ENCODE measurements at places on chromosomes 11 and 22.

DNA sequence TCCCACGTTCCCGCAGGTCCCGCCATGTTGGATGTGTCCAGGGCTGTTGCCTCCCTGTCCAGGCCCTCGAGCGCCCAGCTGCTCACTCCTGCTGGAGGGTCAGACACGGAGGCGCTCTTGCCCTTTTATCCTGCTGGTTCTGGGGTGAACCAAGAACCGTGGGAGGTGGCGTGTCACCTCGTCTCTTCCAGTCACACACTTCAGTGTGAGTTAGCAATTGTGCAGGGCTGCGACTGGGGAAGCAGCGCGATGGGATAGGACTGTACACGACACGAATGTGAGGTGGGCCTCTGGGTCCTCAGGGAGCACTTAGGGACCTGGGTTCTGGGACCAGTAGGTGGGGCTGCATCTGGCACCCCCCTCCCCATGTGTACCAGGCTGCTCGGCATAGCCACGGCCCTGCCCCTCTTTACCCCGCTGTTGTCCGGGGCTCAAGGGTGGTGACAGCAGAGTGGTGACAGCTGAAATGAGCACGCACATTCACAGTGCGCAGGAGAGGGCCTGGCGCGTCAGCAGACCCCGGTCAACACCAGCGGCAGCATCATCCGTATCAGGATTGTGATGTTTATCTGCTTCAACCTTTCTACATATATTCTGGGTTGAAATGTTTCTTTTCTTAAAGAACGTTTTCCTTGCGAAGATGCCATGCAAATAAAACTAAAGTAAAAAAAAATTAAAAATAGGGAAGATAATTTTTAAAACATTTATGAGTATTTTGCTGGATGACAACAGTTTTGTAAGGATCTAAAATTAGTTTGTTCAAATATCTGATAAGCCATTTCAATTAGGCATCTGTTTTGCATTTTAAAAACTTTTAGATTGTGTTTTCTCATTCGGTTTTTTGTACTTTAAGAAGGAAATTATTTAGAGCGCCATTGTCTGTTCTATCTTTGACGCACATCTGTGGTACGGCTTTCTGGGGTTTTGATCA is 210.7 kb downstream of the TBC1D22A start:
- DNase-seq: no peak

DNA sequence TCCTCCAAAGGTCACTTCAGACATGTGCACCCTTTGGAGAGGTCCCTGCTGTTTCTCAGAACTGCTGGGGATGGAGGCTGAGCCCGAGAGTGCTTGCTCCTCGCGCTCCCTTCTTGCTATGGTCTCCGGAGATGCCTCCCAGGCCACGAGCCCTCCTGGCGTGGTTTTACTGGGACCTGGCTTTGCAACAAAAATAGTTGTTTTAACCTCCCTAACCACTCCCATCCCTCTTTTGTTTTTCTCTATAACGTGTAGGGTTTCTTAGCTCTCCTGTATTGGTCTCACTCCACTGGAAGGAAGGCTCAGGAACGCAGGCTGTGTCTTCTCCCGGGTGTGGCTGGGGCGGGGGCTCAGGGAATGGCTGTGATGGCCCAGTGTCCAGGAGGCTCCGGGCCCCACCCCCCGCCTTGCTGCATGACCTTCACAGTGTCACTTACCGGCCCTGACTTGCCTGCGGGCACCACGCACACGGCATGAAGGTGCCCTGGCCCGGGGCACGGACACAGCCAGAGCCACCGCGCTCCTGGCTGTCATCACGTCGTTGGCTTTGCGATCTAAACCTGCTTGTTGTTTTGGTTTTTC is 5.6 kb downstream of the PTDSS2 start:
- DNase-seq: no peak

DNA sequence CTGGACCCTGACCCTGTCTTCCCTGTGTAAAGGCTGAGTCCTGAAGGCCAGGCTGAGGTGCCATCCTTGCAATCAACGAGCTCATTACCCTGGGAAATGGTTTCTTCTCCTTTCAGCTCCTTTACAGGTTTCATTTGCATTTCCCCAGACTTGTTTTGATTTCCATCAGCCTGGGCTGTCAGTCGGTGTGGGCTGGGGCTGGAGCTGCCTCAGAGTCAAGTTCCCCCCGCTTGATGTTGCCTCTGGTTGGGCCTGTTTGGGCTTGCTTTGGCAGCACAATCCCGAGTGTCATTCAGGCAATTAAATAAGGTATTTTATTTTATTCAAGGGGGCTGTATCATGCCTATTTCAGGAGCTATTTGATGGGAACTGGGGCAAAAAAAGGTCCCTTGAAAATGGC is 424.9 kb downstream of the INSC start:
- DNase-seq: no peak

GRCh38 chr22:46833228-46833627 is 70.8 kb downstream of the TBC1D22A start:
- DNase-seq: no peak

DNA sequence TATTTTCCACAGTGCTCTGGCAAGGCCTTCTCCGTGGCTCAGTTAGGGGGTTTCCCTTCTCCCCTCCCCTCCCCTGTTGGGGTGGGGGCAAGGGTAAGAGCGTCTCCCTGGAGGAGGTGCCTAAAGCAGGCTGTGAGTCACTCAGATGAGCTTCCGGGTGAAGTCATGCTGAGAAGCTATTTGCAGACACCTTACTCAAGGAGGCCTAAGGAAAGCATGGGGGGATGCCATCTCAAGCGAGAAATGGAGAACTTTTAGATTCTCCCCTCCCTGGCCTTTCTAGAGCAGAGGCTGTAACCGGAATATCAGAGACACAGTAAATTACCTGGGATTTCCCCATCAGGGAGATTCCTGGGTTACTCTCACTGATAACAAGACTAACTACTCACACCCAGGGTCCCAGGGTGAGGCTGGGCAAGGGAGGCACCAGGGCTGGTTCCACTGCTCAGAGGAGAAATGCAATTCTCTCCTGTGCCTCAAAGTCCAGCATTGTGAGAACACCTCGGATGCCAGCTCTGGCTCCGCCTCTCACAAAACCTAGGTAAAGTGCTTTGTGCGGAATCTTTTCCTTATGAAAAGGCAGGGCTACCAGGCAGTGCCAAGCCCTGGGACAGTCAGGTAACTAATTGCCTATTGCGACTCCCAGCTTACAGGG is 123.6 kb downstream of the ABTB2 start:
- peak; percentile 35 for DNase-seq

GRCh38 chr22:46962406-46962805 is 200.0 kb downstream of the TBC1D22A start:
- no peak for DNase-seq

GRCh38 chr11:5922749-5923426 is 19.2 kb upstream of the OR56A3 start:
- DNase-seq: no peak

GRCh38 chr22:39825661-39826102 is 67.9 kb downstream of the ENTHD1 start:
- no peak for DNase-seq

- DNase-seq: no peak
Measured at GRCh38 chr11:64718084-64718779, 4.8 kb downstream of the NRXN2 start.

- DNase-seq: no peak
Measured at GRCh38 chr11:133474461-133474860, 57.8 kb downstream of the OPCML start.

DNA sequence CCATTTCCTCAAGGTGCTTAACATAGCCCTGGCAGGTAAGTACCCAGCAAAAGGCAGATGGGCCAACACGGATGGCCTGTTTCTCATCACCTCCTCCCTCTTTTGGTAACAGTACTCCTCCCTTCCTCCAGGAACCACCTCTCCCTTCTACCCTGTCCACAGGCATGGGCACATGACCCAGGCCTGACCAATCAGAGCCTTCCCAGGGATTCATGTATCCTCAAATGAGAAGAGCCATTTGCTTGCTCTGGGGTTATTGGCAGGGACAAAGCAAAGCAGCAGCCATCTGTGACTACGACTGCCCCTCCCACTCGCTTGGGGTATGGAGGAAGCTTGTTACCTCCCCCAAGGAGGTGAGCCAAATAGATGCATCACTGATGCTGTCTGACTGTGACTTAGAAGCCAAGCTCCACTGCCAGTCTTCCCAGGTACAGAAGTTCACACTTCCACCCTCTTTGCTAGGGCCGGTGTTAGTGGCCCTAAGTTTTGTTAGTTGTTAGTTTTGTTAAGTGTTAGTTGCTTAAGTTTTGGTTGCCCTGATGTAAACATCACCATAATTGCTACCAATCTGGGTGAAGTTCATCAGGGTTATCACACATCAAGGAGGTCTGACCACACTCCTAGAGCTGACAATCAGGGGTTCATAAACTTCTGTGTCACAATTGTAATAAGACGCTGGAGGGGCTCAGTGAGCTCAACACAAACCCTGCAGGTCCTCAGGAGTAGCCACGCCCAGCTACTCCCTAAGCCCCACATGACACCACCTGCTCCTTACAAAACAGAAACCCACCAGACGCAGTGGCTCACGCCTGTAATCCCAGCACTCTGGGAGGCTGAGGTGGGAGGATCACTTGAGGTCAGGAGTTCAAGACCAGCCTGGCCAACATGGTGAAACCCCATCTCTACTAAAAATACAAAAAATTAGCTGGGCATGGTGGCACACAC is 57.3 kb downstream of the ARFGAP3 start:
- DNase-seq: no peak

DNA sequence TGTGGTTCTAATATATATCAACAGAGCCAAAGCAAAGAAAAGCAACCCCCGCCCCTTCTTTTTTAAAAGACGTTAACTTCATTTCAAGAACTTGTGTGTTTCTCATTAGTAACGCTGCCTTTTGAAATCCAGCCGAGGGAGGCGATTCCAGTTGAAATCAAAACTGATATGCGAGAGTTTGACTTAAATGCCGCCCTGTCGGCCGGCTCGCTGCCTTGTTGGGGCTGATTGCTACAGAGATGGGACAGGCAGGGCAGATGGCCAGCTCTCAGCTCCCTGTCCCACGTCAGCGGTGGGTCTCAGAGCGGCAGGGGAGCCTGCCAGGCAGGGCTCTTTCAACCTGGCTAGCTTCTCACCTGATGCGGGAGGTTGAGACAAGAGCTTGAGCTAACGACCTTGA is 51.9 kb upstream of the ALX4 start:
- DNase-seq: no peak

DNA sequence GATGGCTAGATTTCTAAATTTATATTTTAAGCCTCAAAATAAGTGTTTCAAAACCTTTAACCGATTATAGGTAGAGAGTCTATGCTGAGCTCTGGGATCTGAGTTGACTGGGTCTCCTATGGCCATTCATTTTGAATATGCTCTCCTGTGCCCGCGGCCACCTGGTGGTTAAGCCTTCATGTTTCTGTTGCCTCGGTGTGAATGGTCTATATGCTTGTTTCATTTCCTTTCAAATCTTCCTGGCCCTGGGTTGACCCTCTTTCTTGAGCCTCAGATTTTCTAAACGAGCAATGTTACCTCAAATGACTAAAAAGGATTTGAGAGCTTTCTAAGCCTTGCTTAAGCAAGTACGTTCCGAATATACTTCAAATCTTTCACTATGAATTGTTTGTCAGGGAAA is 789.4 kb upstream of the KIRREL3 start:
- no peak for DNase-seq

DNA sequence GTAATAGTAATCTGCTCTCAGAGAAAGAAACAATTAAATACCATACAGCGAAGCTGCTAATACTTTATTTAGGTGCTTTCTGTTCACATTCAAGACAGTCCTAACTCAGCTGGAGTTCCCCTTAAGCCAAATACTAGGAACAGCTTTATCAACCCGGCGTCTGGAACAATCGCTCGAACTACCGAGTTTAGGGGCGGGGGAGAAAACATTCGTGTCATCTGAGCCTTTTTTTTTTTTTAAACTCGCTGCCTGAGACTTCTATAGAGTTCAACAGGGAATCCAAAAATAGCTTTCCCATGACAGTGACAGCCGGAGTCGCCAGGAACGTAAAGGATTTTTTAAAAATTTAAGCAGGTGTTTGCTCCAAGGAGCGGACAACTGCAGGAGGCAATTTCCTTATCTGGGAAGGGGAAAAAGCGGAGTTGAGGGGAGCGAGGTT is 852 bp downstream of the TRAF6 start:
- peak; percentile 16 for DNase-seq

DNA sequence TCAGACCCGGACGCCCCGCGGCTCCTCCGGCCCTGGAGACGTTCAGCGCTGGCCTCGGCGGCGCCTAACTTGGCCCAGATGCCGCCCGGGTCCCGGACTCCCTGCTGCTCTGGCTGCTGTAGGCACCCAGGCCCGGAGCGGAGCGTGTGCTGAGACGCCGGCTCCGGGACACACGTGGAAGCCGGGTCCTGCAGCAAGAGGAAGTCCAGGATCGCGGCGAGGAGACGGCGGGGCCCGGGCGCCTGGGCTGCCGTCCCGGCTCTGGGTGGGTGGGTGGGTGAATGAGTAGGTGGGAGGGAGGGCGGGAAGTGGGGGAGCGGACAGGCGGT is 223 bp downstream of the WT1 start:
- peak; percentile 78 for DNase-seq

DNA sequence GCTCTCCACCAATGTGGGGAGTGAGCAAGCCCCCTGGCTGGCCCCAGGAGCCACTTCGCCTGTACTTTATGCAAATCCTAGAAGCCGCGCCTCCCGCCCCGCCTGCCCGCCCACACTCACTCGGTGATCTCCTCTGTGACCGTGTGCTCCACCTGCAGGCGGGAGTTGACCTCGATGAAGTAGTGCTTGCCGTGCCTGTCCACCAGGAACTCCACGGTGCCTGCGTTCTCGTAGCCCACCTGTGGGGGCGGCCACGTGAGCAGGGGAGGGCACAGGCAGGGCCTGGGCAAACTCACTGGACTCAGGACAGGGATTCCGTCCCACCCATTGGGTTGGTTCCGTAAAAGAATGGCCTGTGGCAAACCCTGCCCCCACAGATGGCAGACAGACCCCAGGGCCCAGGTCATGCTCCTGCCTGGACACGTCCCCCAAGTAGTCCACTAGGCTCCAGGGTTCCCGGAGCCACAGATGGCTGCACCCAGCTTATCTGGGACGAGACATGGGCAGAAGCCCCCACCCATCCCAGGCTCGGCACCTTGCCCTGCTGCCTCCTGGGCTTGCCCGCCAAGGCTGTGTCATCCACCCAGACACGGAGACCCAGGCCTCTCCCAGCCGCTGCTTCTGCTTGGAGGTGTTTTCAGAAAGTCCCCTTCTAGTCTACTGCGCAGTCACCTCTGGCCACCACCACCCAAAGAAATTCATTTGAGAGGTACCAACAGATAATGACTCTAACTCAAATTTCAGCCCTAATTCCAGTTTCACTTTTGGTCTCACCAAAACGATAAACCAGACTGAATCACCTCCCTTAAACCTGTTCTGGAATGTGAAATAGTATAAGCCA is 12.1 kb downstream of the LRFN4 start:
- no peak for DNase-seq

- no peak for DNase-seq
Measured at GRCh38 chr11:126134461-126135155, 71.9 kb upstream of the CDON start.
